GM23248 (cell line): ENCODE measurements at places on chromosomes 3 and 15.

GRCh38 chr15:31314380-31314779 is 12.3 kb upstream of the KLF13 start:
- no peak for DNase-seq

- peak; percentile 80 for DNase-seq
These were observed 6.0 kb downstream of the SNRPA1 start for GRCh38 chr15:101288905-101289513.

- DNase-seq = no peak
These were observed 266.4 kb upstream of the HES1 start for GRCh38 chr3:193869221-193870201.

DNA sequence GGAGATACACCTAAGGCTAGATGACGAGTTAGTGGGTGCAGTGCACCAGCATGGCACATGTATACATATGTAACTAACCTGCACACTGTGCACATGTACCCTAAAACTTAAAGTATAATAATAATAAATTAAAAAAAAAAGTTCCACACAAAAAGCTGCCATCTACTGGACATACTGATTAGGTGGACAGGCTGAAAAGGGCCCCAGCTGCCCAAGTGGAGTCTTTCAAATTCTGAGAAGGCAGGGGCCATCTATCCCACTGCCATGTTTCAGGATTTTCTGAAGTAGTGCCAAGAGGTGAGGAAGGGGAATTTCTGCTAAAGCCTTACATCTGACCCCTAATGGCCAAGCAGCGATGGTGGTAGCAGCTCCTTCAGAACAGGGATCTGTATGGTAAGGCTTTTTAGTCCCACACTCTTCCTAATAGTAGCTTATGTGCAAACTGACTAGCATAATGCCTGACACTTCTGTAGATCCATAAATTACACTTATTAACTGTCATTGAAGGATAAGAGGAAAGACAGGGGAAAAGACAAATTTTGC is 7.7 kb downstream of the FSTL1 start:
- peak; percentile 57 for DNase-seq

DNA sequence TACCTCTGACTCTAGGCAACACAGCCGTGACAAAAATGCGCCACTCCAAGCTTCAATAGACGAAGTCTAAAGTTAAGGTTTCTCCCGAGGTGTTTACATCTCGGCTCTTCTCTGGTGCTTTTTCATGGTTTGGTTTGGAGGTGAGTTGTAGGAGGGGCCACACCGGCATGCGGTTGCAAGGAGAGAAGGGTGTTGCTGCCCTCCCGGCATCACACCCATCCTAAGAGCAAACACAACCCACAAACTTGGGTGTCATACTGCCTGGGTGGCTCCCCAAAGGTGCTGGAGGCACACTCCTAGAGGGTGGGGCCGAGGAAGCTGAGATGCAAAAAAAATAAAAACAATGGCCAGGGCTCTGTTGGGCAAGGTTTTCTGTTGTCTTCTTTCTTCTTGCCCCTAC is 225.2 kb upstream of the ICE2 start:
- no peak for DNase-seq

DNA sequence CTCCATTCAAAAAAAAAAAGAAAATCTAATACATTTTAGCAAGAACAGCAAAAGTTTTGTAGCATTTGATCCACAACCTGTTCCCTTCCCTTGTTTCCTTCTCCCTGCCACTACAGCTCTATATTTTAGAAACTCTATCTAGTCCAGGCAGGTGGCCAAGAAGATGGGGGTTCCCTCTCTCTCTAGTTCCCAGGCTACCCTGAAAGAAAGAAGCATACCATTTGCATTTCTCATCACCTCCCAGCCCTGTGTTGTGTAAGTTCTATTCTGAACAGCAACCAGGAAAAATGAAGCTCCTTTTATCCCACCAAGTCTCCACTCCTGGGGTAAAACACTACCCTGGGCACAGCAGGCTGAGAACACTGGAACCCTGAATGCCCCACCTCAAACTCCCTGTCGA is 100.0 kb downstream of the PCCB start:
- DNase-seq = peak; percentile 93

- DNase-seq = no peak
These were observed 543.1 kb upstream of the NECTIN3 start for GRCh38 chr3:110528305-110529121.

DNA sequence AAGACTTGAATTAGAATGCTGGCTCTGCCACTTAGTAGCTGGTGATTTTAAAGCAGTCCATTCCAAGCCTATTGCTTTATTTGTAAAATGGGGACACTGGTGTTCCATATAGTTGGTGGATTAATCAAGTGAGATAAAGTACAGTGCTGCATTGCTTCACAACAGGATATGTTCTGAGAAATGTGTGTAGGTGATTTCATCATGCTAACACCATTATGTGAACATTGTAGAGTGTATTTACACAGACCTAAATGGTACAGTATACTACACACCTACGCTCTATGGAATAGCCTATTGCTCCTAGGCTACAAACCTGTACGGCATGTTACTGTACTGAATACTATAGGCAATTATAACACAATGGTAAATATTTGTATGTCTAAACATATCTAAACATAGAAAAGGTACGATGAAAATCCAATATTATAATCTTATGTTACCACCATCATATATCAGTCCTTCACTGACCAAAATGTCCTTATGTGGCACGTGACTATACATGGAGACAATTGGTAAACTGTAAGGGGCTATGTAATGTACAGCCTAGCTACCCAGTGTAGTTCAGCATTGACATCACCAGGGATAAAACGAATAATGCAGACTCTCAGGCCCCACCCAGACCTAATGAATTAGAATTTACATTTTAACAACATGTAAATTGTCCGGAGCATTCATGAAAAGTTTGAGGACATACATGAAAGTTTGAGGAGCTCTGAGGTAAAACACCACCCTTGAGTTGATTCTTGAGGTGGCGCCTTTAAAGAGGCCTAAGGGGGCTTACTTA is 121.4 kb upstream of the BFSP2 start:
- no peak for DNase-seq

DNA sequence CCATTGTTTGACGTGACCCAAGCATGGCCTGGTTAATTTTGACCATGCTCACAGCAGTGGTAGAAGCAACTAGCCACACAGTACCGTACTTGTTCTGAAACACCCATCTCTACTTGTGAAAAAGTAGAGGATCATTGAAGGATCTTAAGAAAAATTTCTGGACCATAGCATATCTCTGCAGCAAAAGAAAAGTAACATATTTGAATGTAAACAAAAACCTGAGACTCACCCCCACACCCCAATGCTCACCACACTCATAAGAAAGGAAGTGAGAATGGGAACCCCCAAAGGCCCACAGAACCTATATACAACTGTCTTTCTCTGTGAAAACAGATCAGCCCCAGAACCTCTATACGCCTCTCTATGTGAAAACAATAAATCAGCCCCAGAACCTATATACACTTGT is 33.8 kb upstream of the TFRC start:
- no peak for DNase-seq
